DND-41 (cell line): ENCODE measurements at places on chromosomes 4 and X.

- no peak overlapping the region for H3K4me3 ChIP-seq
- no peak overlapping the region for H3K27ac ChIP-seq
- no peak for DNase-seq
- no peaks in the 10 kb centered on the region for H3K36me3 ChIP-seq
- no peaks in the 10 kb centered on the region for H3K4me1 ChIP-seq
Measured at GRCh38 chrX:94515009-94515408, 841.0 kb downstream of the FAM133A start.

DNA sequence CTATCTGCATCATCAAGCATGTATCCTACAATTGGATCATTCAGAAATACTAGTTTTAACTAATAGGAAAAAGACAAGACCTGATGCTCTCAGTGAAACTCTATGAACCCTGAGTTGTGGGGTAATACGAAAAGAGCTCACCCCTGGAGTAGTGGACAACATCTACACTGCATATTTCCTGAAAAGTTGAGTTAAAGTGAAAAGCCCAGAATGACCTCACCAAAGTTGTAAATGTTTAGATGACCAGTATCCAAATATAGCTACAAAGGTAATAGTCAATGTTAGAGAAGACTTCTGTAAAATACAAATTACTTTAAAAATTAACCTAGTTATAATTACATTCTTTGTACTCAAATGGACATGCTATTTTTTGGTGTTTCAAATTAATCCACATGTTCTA is 52.8 kb upstream of the SRPX start:
- DNase-seq, result no peak
- no peaks in the 10 kb centered on the region; the same call in 1 of the 2 replicates for H3K36me3 ChIP-seq
- no peaks in the 10 kb centered on the region for H3K27me3 ChIP-seq
- no peaks in the 10 kb centered on the region for H3K4me1 ChIP-seq
- no peak overlapping the region for H3K27ac ChIP-seq

DNA sequence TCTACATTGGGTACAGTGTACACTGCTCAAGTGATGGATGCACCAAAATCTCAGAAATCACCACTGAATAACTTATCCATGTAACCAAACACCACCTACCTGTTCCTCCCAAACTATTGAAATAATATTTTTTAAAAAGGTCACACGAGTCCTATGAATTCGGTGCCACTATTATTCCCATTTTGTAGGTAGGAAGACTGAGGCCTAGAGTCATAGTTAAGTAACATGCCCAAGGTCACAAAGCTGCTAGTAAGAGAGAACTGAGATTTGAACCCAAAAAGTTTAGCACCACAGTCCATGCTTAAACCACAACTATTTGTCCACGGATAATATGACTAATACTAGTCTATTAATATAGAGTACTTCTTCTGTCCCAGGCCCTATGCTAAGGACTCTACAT is 2.7 kb downstream of the ARHGEF6 start:
- H3K27me3 ChIP-seq, result no peaks in the 10 kb centered on the region
- H3K4me1 ChIP-seq, result peaks cover 56% of the 10 kb centered on the region
- H3K36me3 ChIP-seq, result peaks cover 15% of the 10 kb centered on the region; the same call in 1 of the 2 replicates

- no peak for DNase-seq
- no peaks in the 10 kb centered on the region for H3K27me3 ChIP-seq
- no peak overlapping the region for H3K4me3 ChIP-seq
- H3K27ac ChIP-seq, result no peak overlapping the region
- H3K36me3 ChIP-seq, result no peaks in the 10 kb centered on the region
Measured at GRCh38 chrX:104697294-104697693, 131.3 kb downstream of the IL1RAPL2 start.

DNA sequence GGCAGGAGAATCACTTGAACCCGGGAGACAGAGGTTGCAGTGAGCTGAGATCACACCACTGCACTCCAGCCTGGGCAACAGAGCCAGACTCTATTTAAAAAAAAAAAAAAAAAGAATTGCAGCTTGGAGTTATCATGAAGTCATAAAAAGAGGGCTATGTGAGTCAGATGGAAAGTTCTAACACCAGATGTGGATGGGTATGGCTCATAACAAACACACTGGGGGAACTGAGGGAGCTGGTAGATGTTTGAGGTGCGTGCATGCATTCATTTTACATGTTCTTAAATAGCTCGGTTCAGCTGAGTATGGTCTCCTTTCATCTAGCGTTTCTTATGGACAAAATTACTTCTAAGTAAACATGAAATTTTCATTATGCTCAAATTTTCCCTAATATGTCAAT is 11.7 kb downstream of the TRMT2B start:
- no peak overlapping the region for H3K4me3 ChIP-seq
- H3K4me1 ChIP-seq, result no peaks in the 10 kb centered on the region
- no peak for DNase-seq
- H3K27ac ChIP-seq, result no peak overlapping the region
- no peaks in the 10 kb centered on the region for H3K27me3 ChIP-seq

DNA sequence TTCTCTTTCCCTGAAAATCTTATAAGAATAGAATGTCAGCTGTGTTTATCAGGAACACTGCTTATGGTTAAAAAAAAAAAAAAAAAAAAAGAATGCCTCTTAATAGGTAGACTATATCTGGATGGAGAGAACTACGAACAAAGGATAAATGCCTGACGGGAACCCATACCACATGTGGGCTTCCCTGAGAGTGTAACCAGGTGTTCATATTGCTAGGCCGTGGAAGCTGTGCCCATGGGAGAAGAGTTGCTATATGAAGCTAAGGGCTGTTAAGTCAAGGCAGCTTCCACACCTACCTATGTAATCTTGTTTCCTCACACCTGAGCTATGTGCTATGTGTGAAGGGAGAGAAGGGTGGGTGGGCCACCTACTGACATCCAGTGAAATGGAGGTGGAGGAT is 27.3 kb downstream of the TMEM184C start:
- peaks cover 41% of the 10 kb centered on the region for H3K36me3 ChIP-seq
- no peaks in the 10 kb centered on the region for H3K27me3 ChIP-seq
- no peaks in the 10 kb centered on the region for H3K4me1 ChIP-seq
- H3K27ac ChIP-seq, result no peak overlapping the region
- no peak overlapping the region for H3K4me3 ChIP-seq
- DNase-seq, result no peak

GRCh38 chr4:183306811-183307210 is 13.3 kb downstream of the CLDN22 start:
- no peak overlapping the region for H3K4me3 ChIP-seq
- no peak overlapping the region for H3K27ac ChIP-seq
- H3K27me3 ChIP-seq, result no peaks in the 10 kb centered on the region
- H3K4me1 ChIP-seq, result no peaks in the 10 kb centered on the region

- no peaks in the 10 kb centered on the region for H3K27me3 ChIP-seq
- no peak overlapping the region for H3K4me3 ChIP-seq
- H3K27ac ChIP-seq, result no peak overlapping the region
- no peaks in the 10 kb centered on the region for H3K36me3 ChIP-seq
Measured at GRCh38 chr4:138010639-138011038, 231.5 kb downstream of the SLC7A11 start.

- no peak overlapping the region for H3K27ac ChIP-seq
- H3K36me3 ChIP-seq, result no peaks in the 10 kb centered on the region
- DNase-seq, result no peak
- no peaks in the 10 kb centered on the region for H3K4me1 ChIP-seq
Measured at GRCh38 chr4:183960046-183960420, 54.9 kb downstream of the STOX2 start.

DNA sequence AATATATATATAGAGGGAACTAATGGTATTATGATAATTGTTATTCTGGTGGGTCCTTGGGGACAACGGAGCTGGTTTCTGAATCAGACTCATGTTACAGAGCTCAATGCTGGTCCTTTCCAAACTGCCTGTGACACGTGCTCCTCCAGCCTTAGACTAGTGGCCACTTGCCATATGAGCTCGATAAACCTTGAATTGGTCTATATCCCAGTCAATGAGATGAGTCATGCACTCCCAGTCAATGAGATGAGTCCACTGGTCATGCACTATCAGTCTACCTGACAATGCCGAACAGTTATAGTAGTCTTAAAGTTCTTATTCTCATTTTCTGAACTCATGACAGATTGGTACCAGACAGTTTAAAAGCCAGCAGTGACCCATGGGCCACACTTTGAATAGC is 325.2 kb downstream of the LDB2 start:
- H3K36me3 ChIP-seq, result no peaks in the 10 kb centered on the region

DNA sequence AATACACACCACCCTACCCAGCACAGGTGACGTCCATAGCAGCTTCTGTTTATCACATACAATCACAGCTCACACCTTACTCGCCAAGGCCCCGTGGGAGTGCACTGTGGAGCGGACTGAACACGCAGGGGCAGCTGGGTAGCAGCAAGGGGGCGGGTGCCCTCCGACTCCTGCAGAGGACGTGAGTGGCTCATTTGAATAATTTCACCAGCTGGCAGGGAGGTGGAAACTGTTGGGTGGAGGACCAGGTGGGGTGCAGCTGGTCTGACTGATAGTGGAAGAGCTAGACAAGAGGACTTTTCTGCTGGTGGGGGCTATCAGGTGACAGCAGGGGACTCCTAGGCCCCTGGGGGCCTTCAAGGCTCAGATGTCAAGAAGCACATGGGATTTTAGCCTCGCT is 16.3 kb downstream of the MAN2B2 start:
- H3K4me3 ChIP-seq, result no peak overlapping the region
- DNase-seq, result no peak
- H3K27me3 ChIP-seq, result no peaks in the 10 kb centered on the region

- DNase-seq, result no peak
- no peak overlapping the region for H3K4me3 ChIP-seq
- H3K27me3 ChIP-seq, result no peaks in the 10 kb centered on the region
- H3K27ac ChIP-seq, result no peak overlapping the region
- no peaks in the 10 kb centered on the region for H3K4me1 ChIP-seq
- no peaks in the 10 kb centered on the region for H3K36me3 ChIP-seq
Measured at GRCh38 chr4:25089051-25089763, 58.5 kb upstream of the LGI2 start.

GRCh38 chr4:53688186-53688790 is 97.0 kb upstream of the LNX1 start:
- no peak overlapping the region for H3K27ac ChIP-seq
- DNase-seq, result peak; percentile 7

DNA sequence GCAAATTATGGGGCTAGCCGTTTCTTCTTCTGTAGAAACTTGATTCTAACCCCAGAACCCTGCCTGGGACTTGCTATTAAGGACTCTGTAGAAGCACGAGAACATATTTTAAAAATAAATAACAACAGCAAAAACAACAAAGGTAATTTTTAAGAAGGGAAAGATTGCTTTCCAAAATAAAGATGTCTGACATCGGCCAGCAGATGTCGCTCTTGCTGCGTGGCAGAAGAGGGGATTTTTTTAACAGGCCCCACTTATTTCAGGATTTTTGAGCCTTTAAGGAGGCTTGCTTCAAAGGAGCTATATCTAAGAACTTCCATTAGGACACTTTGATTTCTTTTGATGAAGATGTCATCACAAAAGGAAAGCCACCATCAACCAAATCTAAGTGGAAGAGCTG is 62.8 kb upstream of the EGFL6 start:
- no peaks in the 10 kb centered on the region for H3K4me1 ChIP-seq
- H3K27me3 ChIP-seq, result no peaks in the 10 kb centered on the region
- H3K4me3 ChIP-seq, result no peak overlapping the region

DNA sequence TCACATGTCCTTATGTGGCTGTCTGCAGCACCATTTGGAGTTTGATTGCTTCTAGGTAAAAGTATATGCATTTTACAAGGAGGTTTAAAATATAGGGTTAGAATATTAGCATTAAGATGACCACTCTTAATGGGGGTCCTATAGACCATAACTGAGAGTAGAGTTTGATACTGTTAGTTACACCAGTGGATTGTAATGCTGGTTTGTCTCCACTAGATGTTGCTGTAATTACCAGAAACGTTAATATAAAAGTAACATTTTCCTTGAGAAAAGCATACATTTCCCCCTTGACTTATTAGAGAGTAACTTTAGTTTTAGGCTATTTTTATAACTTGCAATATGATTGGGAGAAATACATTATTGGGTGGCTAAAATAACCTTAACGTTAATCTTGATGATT is 93.0 kb downstream of the ZXDA start:
- no peak for DNase-seq
- H3K4me1 ChIP-seq, result peaks cover 3% of the 10 kb centered on the region; the same call in 1 of the 2 replicates
- H3K36me3 ChIP-seq, result no peaks in the 10 kb centered on the region
- H3K27me3 ChIP-seq, result no peaks in the 10 kb centered on the region
- no peak overlapping the region for H3K27ac ChIP-seq

GRCh38 chr4:98491899-98492559 is 166.4 kb downstream of the TSPAN5 start:
- DNase-seq, result no peak
- H3K36me3 ChIP-seq, result no peaks in the 10 kb centered on the region
- no peak overlapping the region for H3K4me3 ChIP-seq
- H3K27me3 ChIP-seq, result no peaks in the 10 kb centered on the region
- H3K27ac ChIP-seq, result no peak overlapping the region

- DNase-seq, result no peak
- H3K4me3 ChIP-seq, result no peak overlapping the region
- H3K36me3 ChIP-seq, result no peaks in the 10 kb centered on the region
- no peak overlapping the region for H3K27ac ChIP-seq
- no peaks in the 10 kb centered on the region for H3K27me3 ChIP-seq
Measured at GRCh38 chr4:21385706-21386105, 562.9 kb downstream of the KCNIP4 start.

DNA sequence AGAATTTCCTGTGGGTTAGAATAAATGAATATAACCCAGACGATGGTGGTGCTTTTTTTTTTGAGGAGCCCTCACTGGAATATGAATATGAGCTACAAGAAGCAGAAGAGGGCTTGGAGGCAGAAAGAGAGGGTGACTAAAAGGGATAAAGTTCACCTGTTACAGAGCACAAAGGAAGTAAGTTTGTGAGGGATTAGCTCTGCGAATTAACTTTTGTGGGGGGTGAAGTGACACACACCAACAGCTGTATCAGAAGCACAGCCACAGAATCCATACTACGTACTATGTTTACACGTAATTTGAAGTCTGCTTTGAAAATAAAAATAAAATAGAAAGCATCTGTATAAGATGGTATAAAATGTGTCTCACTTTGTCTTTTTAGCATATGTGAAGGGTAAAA is 963.6 kb upstream of the DIAPH2 start:
- DNase-seq, result no peak
- H3K27me3 ChIP-seq, result no peaks in the 10 kb centered on the region
- no peak overlapping the region for H3K27ac ChIP-seq

GRCh38 chrX:52556741-52557140 is 39.9 kb upstream of the XAGE1B start:
- no peak overlapping the region for H3K4me3 ChIP-seq
- DNase-seq, result no peak
- no peaks in the 10 kb centered on the region for H3K27me3 ChIP-seq
- no peak overlapping the region for H3K27ac ChIP-seq
